ENCODE measurements at places on chromosomes 16 and 17. TPM values are rescaled to one million over a fixed set of nuclear protein-coding genes. Genes with fewer than 3 reads are reported as not detected.

Gene KRTAP4-5
- total RNA-seq: not detected

Gene HSPB9
- total RNA-seq: not detected

Gene PRKCB
- not detected for total RNA-seq

Gene B3GNT9
- 11.4 TPM for total RNA-seq

Gene CACNG4
- 0.99 TPM for total RNA-seq

Gene MYH13
- not detected for total RNA-seq

Gene LGALS9B
- 2.5 TPM for total RNA-seq

Gene CNTNAP1
- 4.2 TPM for total RNA-seq

Gene ZNHIT3
- 38.6 TPM for total RNA-seq

Gene MYH2
- not detected for total RNA-seq

Gene KRTAP2-3
- total RNA-seq: 0.21 TPM

Gene AOC3
- total RNA-seq: under 0.01 TPM

Gene MT4
- not detected for total RNA-seq

Gene SERPINF2
- 1.6 TPM for total RNA-seq

Gene C16orf87
- 13.1 TPM for total RNA-seq

Gene SLFN14
- total RNA-seq: not detected

Gene ORC6
- 20.7 TPM for total RNA-seq

Gene CLEC3A
- total RNA-seq: not detected

Gene EXOC7
- total RNA-seq: 55.8 TPM

Gene MPP2
- total RNA-seq: 1.3 TPM

Gene PRAC2
- total RNA-seq: not detected

Gene SLC52A1
- total RNA-seq: 0.70 TPM

Gene KRTAP9-2
- total RNA-seq: not detected

Gene TMEM204
- total RNA-seq: 0.35 TPM

Gene ACSM5
- not detected for total RNA-seq
